ENCODE measurements at places on chromosomes 3 and 15.

- no peak for DNase-seq
Observed at GRCh38 chr15:69713726-69714559, 261.3 kb downstream of the RPLP1 start.

DNA sequence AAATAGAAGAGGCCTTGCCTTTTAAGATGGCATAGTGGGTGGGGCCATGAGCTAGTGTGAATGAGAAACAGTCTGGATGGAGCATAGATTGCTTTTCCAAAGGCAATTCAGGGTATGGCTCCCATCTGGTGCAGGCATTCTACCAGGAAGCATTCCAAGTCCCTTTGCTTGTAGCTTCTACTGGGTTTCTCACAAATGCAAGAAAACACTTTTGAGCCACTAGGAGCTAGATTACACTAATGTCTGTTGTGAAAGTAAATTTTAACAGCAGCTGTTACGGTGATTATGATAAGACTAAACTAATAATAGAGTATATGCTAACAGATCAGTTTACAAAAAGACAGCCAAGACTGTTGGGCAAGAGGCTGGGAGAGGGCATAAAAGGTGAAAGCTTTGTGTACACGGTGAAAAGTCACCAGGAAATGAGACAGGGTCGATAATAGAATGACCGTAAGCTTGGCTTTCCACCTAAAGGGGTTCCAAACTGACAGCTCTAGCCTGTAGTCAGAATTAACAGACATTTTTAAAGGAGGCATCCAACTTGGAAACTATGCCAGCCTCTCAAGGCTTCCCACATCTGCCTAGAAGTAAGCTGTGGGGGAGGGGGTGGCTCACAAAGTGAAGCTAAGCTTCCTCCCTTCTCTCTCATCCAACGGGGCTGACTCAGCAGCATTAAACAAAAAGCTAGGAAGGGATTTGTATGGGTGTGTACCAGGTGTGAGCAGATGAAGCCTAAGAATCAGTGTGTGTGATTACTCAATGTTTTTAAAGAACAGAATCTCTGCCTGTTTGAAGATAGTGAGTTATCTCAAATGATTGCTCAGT, 61.1 kb upstream of the GPD1L start:
- peak; percentile 74 for DNase-seq

DNA sequence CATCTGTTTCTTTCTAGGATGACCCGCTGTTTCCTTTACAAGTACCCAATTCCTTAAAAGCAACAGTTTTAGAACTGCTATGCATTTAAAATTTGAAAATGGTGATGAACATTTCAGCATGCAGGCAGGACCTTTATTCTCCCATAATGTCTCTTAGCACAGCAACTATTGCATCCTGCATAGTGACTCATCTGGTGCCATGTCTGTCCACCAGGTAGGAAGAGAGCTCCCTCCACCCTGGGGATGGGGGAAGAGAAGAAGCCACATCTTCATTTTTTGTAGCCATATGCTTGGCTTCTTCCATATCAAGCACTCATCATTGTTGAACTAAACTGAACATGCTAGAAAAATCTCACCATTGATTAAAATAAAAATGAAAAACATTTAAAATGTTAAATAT, 9.9 kb downstream of the GPR15 start:
- no peak for DNase-seq

- no peak for DNase-seq
Observed at GRCh38 chr3:15409239-15409638, 18.1 kb downstream of the METTL6 start.

- no peak for DNase-seq
Observed at GRCh38 chr3:36764704-36765038, 318 bp upstream of the DCLK3 start.

- DNase-seq: peak; percentile 47
Observed at GRCh38 chr3:16474216-16474615, 39.3 kb downstream of the RFTN1 start.

- DNase-seq: no peak
Observed at GRCh38 chr3:177514611-177515499, 317.6 kb upstream of the TBL1XR1 start.

DNA sequence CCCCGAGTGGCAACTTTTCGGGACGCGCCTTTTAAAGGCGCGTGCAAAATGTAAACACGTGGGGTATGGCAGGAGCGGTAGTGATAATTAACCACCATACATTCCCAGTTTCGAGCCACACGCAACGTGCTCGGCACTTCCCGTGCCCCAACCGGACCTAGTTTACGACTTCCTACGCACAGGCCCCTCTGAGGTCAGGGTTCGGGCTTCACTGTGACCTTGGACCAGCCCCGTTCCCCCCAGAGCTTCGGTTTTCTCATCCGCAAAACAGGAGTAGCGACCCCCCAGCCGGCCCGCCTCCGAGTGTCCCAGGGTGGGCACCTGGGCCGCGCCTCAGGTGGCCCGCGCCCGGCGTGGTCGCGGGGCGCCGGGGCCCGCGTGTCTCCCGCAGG, 451 bp downstream of the CHCHD4 start:
- DNase-seq: no peak

DNA sequence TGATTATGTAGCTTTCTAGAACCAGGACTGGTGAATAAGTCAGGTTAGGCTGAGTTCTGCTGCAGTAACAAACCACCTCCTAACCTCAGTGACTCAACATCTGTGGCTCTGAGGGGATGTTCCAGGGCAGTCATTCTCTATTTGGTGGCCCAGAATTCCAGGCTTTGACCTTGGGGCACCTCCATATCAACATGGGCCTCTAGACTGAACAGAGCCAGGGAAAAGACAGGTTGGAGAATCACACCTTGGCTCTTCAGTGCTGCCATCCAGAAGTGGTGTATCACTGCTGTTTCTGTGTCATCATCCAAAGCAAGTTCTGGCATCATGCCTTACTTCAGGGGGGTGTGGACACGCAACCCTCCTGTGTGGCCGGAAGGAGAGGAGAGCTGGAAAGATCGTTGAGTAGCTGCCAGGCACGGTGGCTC, 15.3 kb downstream of the ZBTB47 start:
- DNase-seq: no peak

- DNase-seq: no peak
Observed at GRCh38 chr15:57677204-57677603, 29.3 kb upstream of the POLR2M start.

DNA sequence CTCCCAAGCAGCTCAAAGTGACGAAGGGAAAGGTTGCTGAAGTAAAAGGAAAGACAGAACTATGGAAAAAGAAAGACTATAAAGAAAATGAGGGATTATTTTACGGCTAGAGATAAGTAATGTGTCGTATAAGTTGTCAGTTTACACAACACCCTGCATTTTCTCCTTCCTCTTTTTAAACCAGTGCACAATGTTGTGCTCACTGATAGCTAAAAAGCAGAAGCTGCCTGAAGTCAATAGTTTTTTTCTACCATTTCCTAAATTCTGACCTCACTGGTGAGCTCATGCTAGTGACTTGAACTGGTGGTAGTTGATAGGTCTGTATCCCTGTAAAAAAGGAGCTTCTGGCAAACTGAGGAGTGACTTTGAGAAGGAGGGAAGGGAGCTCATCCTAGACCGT, 368.6 kb upstream of the GBE1 start:
- DNase-seq: no peak

DNA sequence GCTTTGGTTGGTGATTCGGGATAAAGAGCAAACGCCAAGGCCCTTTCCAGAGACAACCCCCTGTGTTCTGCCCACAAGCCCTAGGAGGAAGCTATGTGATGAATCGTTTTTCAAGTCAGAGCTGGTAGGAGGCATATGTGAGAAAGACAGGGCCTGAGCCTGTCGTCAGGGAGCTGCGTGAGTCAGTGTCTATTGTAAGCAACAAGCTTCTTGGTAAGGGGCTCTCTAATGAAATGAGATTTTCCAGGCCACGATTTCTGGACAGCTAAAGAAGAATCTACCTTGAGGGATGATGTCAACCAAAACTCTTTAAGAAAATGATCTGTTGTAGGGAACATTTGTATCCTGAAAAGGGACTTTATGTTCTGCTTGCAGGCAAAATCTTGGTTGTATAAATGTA, 318.9 kb upstream of the IL12A start:
- no peak for DNase-seq

DNA sequence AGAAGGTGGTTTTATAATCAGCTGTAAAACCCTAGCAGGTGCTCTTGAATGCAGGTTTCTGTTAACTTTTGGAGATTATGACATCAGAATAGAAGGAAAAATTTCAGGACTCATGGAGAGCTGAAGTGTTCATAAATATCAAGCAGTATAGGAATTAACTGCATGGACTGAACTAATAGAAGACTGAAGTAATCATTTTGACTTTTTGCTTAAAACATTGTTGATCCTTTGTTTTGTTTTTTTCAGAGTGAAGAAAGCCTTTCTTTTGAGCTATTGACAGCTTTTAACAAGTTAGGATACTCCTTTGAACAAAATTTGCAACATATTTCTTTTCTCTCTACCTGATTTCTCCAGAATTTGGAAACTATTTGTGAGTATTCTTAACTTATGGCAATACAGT, 70.6 kb upstream of the DAZL start:
- DNase-seq: no peak

DNA sequence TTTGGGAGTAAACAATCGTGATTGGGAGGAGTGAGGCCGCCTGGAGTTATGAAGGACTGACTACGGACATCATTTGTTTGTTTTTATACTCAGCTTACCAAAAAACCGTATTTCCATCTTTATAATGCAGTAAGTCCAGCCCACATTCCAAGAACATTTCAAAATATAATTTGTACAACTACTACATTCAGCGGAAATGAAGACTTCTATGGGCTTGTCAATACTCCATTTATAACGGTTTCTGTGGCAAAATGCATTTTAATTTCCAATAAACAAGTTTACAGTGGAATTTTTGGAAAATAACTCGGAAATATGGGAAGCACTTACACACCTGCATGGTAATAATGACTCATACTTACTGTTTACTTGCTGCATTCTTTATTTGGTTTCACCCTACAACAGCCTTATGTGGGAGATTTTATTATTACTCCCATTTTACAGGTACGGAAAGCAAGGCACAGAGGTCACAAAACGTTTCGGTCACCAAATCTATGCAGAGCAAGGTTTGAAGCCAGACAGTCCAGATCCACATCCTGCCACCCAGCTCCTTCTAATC, 62.3 kb downstream of the LDHAL6B start:
- no peak for DNase-seq

GRCh38 chr3:167798443-167798842, 62.9 kb downstream of the SERPINI1 start:
- DNase-seq: no peak

DNA sequence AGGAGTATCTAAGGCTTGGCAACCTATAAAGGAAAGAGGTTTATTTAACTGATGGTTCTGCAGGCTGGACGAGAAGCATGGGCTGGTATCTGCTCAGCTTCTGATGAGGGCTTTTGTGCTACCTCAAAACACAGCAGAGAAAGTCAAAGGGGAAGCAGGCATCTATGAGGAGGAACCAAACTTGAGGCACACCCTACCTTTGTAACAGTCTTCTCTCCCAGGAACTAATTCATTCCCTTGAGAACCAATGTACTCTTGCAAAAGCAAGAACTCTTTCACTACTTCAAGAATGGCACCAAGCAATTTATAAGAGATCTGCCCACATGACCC, 109.0 kb downstream of the CGGBP1 start:
- DNase-seq: no peak

- peak; percentile 5 for DNase-seq
Observed at GRCh38 chr3:139319428-139320402, 24.1 kb upstream of the MRPS22 start.

GRCh38 chr3:53705024-53705745, 141.0 kb downstream of the CHDH start:
- no peak for DNase-seq

DNA sequence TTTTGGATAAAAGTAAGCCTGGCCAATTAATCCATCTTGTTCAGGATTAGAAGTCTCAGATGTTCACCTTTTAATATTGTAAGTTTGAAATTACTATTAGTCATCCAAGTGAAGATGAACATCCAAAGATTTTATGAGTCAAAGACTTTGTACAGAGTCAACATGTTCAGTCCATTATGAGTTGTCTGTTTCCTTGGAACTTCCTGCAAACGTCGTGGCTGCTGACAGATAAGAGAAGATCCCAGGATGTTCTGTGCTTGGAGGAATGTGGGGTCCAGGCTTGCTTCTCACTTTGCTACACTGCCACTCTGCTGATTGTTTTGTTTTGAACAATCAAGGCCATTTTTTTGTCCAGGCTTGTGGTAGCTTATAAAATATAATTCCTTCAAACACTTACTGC, 74.3 kb upstream of the SLCO2A1 start:
- DNase-seq: peak; percentile 4

- peak; percentile 25 for DNase-seq
Observed at GRCh38 chr3:170054204-170054603, 16.4 kb downstream of the GPR160 start.

DNA sequence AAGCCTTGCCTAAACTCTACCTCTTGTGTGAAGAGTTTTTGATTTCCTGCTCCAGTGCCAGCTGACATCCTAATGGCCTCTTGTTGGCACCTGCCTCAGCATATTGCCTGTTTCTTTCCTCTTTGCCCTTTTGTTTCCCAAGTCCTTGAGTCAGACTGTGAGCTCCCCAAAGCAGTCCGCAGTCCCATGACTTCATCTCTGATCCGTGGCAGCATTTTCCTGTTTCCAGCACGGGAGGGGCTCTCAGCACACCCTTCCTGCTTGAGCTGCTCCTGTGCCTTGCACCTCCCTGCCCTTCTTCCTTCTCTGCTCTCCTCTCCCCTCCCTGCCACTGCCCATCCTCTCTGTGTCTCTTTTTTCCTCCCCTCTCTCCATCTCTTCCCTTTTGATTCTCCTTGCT, 179.6 kb downstream of the EPHB1 start:
- DNase-seq: no peak

DNA sequence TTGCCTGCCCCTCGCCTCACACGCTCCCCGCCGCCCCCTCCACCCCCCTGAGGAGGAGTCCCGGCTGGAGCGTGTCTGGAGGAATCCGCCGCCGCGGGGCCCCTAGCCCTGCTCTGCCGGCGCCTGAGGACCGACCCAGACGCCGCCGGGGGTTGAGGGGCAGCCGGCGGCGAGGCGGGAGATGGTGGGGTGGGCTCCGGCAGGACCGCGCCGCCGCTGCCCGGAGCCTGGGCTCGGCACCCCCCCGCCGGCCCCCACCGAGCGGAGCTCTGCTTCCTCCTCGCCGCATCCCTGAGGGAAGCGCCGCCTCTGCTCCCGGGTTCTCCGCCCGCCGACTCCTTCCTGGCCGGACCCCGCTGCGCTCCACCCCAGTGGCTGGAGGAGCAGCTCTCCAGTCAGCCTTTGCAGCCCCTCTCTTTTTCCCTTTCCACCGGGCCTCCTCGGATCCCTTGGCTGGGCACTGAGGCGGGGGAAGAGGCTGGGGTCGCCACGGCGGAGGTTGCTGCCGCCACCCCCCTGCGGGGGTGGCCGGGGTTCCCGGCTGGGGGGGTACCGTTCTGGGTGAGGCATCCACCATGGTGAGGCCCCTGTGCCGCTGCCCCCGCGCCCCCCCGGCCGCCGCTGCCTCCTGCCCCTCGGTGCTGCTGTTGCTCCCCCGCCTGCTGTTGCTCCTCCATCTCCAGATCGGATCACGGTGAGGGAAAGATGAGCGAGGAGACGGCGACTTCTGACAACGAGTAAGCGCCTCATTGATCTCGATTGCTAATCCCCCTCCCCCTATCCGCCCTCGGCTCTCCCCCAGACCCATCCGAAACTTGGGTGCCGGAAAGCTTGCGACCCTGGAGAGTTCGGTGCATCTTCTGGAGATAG, at the start of gene SPRED1:
Gene SPRED1 (plus strand): TSS at position 356 of the 870 bp plus-strand sequence. CDS start 350 bp downstream, at position 706.
- peak; percentile 69 for DNase-seq
